ENCODE measurements at places on chromosomes 3 and 15.

GRCh38 chr3:128624526-128625138, 26.0 kb downstream of the RPN1 start:
- DNase-seq, result no peak

DNA sequence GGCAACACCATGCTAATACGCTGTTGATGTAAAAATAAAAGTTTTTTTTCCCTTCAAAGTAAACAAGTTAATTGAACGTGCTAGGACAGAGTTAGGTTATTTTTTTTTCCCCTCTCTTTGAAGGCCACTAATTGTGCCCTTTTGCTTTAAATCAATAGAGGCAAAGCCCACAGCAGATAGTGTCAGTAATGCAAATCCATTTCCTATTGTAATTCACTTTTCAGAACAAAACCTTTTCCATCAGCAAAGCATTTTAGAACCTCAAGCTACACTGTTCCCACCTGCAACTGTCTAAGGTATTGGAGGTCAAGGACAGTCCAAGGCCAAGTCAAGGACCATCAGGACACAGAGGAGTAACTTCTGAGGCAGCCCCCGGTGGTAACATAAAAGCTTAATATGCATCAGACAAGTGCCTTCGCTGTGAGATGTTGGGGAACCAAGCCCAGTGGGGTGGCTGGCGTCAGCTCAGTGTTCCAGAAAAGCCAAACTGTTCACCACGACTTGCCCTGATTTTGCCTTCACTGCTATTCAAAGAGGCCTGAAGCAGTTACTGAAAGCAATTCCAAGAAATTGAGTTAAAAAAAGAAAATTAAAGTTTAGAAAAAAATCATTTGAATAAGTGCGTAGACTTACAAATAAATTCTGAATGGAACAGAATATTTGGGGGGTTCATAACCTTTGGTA, 65.8 kb upstream of the ICE2 start:
- no peak for DNase-seq

DNA sequence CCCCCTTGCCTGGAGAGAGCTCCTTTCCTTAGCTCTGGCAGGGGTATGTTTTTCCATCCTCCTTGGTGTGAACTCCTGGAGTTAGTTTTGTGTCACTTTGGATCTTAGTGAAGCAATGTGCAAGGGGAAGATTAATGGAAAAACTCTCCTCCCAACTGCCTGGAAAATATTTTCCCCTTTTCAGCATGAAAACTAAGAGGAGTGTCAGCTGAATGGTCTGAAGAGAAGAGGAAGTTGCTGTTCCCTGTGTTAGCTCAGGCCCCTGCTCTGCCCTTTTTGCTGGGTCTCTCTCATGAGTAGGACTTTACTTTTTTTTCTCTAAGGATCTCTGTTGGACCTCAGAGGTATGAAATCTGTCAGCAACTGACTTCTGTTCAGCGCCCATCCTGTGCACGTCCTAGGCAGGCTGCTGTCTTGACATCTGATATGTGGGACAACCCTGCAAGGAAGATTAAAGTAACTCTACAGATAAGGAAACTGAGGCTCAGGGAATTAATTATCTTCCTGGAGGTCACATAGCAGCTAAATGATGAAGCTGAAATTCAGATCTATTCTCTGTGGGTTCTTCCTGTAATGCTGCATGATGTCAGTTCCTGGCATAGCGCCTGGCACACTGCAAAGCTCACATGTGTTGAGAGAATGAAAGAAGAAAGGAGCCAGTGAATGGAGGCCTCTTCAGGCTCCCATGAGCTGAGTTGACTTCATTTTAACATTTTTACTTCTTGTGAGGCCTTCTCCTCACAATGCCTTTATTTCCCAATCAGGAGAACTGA, 109.7 kb upstream of the GALNT15 start:
- DNase-seq, result no peak

DNA sequence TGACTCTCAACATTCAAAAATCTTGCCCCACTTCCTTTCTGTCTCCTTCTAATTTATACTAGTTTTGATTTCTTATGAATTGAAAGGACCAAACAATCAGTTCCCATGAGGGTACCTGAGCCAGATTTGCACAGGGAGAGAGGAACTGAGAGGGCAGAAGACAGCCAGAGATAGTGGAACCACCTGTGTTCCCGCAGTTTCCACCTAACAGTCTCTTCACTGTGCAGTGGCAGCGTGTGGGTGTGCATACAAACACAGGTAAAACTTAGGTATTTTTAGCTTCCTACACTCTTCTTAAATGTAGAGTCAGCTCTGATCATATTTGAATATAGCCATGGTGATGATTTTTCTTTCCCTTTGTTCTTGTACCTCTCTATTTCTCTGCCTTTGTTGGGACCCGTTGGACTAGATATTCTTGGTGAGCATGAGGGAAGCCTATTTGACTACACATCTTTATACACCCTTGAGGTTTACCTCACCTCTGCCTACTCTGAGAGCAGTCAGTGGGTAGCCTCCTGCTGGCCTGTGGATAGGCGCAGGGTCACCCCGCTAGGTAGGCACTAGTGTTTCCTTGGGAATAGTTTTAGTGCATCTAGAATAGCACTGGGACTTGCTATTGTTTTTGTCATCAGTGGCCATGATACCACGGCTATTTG, 58.8 kb downstream of the MAP3K13 start:
- DNase-seq, result no peak

GRCh38 chr3:151875759-151876158, 2.3 kb downstream of the SUCNR1 start:
- DNase-seq, result no peak

DNA sequence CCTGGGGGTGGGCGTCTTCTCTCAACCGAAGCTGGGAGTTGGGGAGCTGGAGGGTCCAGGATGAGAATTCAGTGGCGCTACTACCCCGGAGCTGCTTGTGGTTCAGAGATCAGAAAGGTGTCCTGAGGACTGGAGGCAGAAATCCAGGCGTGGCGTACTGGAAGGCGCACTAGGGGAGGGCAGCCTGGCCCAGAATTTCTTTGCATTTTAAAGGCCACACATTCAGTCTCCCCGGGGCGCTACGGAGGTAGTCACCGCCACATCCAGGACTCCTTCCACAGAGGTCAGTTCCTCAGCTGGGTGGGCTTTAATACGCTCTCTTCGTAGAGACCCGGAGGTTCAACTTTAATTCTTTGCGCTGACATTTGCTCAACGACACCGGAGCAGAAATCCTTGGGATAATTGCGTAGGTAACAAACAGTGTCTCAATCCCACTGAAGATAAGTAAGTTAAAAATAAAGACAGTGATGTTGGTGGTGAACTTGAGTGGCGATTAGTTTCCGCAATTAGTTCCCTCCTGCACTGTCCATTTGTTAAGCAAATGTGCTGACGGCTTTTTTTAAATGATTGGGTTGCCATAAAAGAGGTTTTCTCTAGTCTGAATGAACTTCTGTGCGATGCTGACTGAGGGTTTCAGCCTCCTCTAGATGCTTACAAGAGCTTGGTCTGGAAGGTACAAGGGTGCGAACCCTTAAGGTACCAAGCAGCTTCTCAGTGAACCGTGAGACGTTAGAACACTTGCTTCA, 535 bp downstream of the MCTP2 start:
- DNase-seq, result no peak

DNA sequence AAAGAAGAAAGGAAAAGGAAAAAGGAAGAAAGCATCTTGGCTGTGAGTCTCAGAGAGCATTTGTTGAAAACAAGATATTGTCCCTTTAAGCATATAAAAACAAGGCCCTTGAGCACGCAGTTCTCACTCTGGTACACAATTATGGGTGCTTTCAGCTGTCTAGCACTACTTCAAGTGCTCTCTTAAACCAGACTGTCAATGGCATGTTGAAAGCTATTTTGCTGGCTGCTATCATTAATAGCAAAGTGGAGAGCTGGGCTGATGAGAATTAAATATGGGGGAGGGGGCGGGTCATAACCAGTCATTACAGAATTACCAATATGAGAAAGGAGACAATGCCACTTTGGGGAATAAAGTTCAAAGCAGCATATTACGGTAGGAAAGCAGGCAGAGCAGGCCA, 9.3 kb downstream of the TLE3 start:
- DNase-seq, result no peak

GRCh38 chr3:98095882-98096281, 8.9 kb downstream of the OR5AC2 start:
- DNase-seq, result no peak

GRCh38 chr3:42489937-42490227, 12.6 kb upstream of the VIPR1 start:
- DNase-seq, result no peak

- peak; percentile 22 for DNase-seq
Measured at GRCh38 chr3:108415661-108416060, 94.7 kb downstream of the MYH15 start.

GRCh38 chr3:96813820-96814650, at the start of gene EPHA6:
Gene EPHA6, plus strand, starts transcription at chr3:96814594.
- peak; percentile 80 for DNase-seq

GRCh38 chr3:112779558-112780480, 66.8 kb downstream of the CD200R1L start:
- no peak for DNase-seq

DNA sequence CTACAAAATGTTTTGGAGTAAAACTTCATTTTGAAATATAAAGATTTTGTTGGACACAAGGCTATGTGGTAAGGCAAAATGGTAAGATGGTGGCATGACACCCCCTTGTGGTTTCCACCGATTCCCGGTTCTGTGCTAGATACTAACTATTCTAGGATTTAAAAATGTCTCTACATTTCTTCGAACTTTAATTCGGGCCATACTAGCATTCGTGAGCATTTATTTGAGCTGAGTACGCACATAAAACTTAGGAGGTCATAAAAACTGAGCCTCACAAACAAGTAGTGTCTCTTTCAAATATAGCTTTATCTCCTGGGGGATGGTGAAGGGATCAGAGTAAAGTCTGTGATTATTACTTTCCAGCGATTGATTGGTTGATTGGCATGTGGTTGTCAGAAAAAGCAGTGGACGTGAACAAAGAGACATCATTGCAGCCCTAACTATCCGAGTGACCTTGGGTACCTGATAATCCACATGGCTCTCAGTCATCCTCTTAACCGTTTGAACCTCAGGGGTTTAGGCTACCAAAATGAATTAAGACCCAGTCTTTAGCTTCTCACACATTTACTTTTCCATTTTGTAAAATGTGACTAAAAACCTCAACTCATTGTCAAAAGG, 1.1 kb upstream of the ZNF639 start:
- peak; percentile 47 for DNase-seq

- no peak for DNase-seq
Measured at GRCh38 chr3:144039661-144040060, 68.0 kb downstream of the DIPK2A start.

DNA sequence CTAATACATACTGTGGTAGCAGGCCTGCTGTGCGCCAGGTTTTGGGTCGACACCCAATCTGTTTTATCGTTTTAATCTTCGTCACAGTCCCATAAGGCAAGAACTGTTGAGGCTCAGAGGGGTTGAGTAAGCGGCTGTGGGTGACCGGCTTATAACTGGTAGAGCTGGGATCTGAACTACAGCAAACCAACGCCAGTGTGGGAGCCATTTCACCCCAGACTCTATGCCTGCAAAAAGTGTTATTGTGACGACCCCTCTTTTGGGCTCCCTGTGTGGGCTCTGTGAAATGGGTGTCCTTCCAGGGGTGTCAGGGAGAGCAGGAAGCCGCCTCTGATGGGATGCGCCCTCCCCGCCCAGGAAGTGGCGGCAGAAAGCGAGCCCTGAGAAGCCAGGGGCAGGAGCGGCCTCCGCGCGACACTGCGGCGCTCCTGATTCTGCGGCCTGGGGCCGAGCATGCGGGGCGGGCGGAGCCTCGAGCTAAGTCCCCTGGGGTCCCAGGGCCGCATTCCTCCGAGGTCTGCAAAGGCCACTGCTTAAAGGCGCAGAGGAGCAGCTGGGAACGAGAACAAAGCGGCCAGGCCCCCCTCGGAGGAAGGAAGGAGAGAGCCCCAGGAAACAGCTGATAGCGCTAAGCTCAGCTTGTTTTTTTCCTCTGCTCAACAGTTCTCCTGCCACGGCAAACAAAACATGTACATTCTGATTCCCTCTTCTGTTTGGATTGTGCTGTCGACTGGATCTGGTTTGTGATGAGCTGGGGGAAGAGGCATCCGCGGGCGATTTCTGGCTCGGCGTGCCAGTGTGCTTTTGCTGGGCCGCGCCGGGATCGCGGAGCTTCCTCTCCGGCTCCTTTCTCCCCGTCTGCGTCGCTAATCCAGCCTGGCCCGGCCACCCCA, 33.9 kb downstream of the GRK7 start:
- DNase-seq, result no peak

DNA sequence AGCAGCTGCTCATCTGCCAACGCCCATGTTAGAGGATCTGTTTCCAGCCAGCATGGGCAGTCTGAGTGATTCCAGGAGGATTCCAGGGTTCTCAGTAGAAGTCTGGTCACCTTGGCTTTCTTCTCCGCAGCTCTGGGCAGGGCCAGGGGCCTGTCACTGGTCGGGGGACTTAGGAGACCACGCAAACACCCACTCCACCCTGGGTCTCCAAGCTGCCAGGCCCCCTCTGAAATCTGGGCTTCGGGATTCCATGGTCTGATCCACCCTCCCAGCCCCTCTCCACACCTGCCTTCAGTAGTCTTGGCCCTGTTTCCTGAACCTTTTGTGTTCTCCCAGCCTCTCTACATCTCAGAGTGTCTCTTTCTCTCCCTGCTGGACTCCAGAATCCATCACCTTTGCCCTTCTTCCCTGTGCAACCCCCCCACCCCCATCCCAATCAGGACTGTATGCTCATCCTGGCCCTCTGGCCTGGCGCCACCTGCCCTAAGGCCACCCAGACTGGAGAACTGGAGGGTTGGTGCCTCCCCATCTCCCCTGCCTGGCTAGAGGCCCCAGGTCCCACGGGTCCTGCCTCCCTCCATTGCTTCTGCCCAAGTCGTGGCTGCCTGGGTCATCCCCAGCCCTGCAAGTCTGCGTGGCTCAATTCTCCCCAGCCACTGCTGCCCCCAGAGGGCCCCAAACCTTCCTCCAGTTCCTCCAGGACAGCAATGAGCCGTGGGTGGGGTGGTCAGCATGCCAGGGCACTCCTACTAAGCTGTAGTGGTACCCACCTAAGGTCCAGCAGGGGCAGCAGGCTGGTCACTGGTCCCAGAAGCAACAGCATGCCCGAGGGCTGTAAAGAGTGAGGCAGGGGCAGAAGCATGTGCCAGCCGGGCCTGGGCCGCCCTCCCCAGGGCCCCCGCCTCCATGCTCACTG, 102.8 kb downstream of the TBC1D2B start:
- no peak for DNase-seq

GRCh38 chr15:62334536-62334935, 169.5 kb upstream of the C2CD4B start:
- DNase-seq, result no peak

GRCh38 chr3:148694116-148694515, 3.6 kb upstream of the AGTR1 start:
- DNase-seq, result no peak

DNA sequence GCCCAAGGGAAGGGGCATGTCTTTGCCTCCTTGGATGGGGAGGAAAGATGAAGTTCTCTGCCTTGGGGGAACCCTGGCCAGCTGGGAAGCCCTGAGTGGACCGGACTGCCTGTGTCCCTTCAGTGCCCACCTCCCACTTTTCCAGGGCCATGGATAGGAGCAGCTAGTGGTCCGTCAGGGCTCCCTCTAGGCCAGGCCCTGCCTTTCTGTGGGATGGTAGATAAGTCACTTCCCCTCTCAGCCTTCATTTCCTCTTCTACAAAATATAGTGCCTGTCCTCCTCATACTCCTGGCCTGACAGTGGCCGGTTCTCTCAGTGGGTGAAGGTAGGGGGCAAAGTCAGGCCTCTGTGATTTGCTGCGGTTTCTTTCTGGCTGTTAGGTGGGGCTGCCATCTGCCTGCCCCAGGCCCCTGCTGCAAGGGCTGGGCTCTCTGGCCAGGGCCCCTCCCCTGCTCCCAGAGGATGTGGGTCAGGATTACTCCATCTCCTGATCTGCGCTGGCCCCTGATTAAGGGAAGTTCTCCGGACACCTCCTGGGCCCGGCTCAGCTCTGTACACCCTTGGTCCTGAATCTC, 1.4 kb downstream of the PLEKHO2 start:
- no peak for DNase-seq

GRCh38 chr3:39724233-39724846, 85.1 kb upstream of the MYRIP start:
- DNase-seq, result peak; percentile 6
